ENCODE measurements at places on chromosomes 11 and 22. TPM values are rescaled to one million over a fixed set of nuclear protein-coding genes. Genes with fewer than 3 reads are reported as not detected.

Gene PANX3
- total RNA-seq: not detected

Gene TSPAN32
- total RNA-seq: not detected

- no peak for DNase-seq
Measured at GRCh38 chr22:20061481-20061861, 18.6 kb upstream of the DGCR8 start.

- no peak for DNase-seq
Measured at GRCh38 chr11:34311126-34311525, 46.7 kb downstream of the ABTB2 start.

DNA sequence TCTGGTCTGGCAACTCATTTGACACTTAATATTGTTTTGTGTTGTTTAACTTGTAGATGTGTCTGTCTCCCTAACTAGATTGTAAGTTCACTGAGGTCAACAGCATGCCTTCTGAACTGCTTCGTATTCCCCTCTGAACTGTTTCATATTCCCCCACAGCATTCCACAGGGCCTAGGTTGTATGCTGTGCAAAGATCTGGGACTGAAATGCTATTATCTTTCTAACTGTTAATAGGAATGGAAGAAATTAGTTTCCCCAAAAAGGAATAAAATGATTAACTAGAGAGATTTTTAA lies 38.2 kb downstream of the ZNRF3 start:
- no peak for DNase-seq
